ENCODE measurements at places on chromosomes 7 and 10. TPM values are rescaled to one million over a fixed set of nuclear protein-coding genes. Genes with fewer than 3 reads are reported as not detected.

CDC14C gene
- not detected for total RNA-seq

RADIL gene
- total RNA-seq, result 2.5 TPM

MLLT10 gene
- total RNA-seq, result 54.6 TPM

FAM25G gene
- total RNA-seq, result not detected

EPO gene
- total RNA-seq, result not detected

CCL24 gene
- not detected for total RNA-seq

NEUROD6 gene
- not detected for total RNA-seq

SLC26A3 gene
- not detected for total RNA-seq

GPR85 gene
- total RNA-seq, result 0.64 TPM

PNLIP gene
- total RNA-seq, result not detected

IFIT3 gene
- total RNA-seq, result 3.1 TPM

BEND7 gene
- total RNA-seq, result 31.7 TPM

DENND2A gene
- not detected for total RNA-seq

Data from endothelial cell of umbilical vein (primary cell).